Neural progenitor cell (in vitro differentiated cells): ENCODE measurements at places on chromosomes 16 and 17.

- DNase-seq: peak; percentile 37
Measured at GRCh38 chr17:72901083-72901482, 191.4 kb downstream of the SLC39A11 start.

DNA sequence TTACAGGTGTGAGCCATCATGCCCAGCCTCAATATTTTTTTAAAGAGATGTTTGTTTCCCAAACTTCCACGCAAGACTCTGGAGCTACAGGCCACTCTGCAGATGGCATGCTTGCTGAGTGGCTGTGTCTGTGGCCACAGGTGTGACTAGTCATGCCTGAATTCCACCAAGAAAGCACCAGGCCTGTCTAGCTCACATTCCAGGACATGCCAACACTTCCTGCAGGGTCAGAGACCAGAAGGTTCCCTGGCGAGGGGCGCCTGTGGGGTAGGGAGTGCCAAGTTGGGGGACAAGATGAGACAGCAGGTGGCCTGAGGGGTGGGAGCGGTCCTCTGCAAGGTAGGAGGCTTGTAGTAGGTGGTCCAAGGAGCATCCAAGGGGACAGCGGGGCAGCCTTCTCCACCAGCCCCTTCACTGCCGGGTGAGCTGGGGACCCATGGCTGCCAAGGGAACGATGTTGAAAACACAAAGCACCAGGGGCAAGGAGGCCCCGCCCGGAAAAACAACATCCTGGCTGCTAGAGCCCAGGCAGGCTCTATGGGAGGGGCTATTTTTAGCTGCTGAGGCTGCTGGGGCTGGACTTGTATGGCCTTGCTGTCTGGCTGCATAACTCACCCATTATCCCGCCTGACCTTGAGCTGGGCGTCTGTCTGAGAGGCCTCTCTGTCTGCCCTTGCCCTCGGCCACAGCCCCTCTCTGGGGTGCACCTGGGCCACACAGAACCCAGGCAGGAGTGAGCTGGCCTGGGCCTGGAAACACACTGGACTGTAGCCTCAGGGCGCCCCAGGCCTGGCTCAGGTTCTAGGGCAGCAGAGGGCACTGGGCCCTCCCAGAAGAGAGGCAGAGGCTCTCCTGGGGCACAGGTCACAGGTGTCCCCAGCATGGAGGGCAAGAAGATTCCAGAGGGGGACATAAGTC is 5.7 kb downstream of the TRIM47 start:
- no peak for DNase-seq

DNA sequence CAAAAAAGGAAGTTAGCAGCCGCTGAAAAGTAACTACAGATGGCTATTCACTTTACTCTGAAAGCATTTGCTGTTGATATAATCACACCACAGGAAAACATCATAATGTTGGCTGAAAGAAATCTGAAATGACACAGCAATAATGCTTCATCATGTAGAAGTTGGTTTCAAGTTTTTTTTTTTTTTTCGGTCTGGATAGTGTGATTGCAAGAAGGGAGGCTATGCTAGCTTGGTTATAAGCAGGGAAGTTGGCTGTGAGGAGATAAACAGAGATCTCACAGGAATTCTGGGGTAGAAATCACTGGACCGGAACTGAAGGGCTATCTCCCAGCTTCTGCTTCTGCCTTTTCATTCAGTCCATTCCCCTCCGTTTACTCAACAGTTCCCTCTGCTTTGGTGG is 57.9 kb downstream of the MYO1D start:
- no peak for DNase-seq

DNA sequence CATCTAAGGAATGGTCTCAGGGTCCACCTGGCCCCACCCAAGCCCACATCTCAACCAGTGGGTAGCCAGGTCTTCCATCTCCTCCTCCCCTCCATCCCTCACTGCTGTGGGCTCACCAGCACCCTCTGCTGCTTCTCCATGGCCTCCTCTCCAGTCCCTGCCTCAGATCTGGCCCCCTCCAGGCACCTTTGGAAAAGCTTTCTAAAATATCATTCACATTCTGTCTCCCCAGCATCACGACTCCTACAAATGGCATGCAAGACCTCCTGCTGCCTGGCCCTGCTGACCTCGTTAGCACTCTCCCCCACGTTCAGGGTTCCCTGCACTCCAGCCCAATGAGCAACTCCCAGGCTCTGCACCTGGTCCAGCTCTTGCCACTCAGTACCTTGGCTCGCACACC is 13.7 kb downstream of the GLP2R start:
- DNase-seq: no peak

- no peak for DNase-seq
Measured at GRCh38 chr16:87948119-87948545, 3.1 kb upstream of the BANP start.
